ENCODE measurements at places on chromosomes 1 and 21.

DNA sequence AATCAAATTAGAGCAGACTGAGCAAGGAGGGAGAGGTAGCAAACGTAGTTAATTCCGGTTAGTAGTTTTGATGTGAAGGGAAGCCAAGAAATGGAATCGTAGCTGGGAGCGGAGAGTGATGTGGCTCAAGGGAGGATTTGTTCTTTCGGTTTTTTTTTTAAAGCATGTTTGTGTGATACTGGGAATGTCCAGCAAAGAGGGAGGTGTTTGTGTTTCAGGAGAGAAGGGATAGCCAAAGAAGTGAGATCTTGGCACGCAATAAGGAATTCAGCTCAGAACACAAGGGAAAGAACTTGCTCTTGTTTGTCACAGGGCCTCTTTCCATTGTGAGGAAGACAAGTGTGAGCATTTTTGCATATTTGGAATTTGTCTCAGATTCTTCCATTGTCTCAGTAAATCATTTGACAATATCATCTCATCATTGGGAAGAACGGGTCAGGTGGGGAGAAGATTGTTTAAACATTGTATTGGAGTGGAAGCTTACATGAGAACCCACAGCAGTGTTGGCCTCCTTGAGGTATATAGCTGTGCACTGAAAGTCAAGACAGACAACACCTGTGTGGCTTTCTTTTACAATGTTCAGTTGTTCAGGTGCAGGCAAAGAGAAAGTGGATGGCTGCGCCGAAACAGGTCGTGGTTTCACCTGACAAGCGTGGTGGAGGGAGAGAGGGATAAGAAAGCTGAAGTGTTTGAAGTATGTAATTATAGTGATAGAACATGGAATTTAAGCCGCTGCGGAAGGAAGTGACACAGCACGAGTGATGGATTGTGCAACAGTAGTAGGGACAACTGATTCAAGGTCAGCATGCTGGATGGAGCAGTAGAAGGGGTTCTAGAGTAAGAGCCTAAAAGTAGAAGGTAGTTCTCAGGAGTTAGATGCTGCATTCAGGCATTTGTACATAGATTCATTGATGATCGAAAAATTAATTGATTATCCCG lies 25.4 kb downstream of the FMN2 start:
- no peak for DNase-seq
- H3K4me3 ChIP-seq, result no peak overlapping the region
- no peaks in the 10 kb centered on the region for H3K27me3 ChIP-seq
- no peaks in the 10 kb centered on the region for H3K4me1 ChIP-seq
- H3K27ac ChIP-seq, result no peak overlapping the region

GRCh38 chr1:200892546-200892945 lies 2.2 kb upstream of the INAVA start:
- H3K27me3 ChIP-seq, result peaks cover 44% of the 10 kb centered on the region
- H3K4me1 ChIP-seq, result peaks cover 14% of the 10 kb centered on the region
- DNase-seq, result no peak
- H3K27ac ChIP-seq, result no peak overlapping the region
- no peak overlapping the region for H3K4me3 ChIP-seq

DNA sequence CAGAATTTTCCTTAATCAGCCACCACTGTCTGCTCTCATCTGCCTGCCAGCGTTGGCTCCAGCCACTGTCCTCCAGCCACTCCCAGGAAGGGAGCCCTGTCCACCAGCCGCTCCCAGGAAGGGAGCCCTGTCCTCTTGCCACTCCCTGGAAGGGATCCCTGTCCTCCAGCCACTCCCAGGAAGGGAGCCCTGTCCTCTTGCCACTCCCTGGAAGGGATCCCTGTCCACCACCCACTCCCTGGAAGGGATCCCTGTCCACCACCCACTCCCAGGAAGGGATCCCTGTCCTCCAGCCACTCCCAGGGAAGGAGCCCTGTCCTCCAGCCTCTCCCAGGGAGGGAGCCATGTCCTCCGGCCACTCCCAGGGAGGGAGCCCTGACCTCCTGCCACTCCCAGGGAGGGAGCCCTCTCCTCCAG lies 726.5 kb downstream of the PTPRU start:
- no peak overlapping the region for H3K27ac ChIP-seq
- no peaks in the 10 kb centered on the region for H3K4me1 ChIP-seq

DNA sequence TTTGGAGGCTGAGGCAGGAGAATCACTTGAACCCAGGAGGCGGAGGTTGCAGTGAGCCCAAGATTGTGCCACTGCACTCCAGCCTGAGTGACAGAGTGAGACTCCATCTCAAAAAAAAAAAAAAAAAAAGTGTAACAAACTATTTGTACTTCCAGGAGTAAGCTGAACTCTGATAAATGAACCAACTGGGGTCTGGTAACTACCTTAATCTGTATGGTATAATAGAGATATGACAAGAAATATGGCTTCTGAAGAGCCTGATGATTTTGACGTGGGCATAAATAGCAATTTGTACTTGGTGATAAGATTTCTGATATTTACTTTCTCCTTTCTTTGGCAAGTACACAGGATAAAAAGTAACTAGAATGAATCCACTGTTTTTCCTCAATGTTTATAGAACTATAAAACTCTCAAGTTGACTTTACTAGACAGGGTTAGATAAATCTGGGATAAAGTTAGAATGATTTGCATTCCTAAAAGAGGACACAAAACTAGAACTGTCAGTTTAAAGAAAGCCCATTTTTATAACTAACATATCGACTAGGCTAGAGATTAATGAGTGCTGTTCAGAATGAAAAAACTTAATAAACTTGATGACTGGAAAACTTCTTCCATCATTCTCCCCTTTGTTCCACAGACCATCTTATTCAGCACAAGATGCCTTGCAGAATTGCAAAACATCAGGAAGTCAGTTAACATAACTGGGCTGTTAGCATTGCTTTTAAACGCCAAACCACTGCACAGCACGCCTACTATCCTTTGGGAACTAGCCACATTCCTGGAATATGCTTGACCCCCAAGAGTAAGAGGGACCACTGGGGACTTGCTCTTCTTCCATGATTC lies 51.5 kb upstream of the EDARADD start:
- DNase-seq, result no peak
- peak overlapping the region; percentile 57 for H3K27ac ChIP-seq
- H3K4me3 ChIP-seq, result no peak overlapping the region
- no peaks in the 10 kb centered on the region for H3K36me3 ChIP-seq
- no peaks in the 10 kb centered on the region for H3K27me3 ChIP-seq
- peaks cover 11% of the 10 kb centered on the region for H3K4me1 ChIP-seq

DNA sequence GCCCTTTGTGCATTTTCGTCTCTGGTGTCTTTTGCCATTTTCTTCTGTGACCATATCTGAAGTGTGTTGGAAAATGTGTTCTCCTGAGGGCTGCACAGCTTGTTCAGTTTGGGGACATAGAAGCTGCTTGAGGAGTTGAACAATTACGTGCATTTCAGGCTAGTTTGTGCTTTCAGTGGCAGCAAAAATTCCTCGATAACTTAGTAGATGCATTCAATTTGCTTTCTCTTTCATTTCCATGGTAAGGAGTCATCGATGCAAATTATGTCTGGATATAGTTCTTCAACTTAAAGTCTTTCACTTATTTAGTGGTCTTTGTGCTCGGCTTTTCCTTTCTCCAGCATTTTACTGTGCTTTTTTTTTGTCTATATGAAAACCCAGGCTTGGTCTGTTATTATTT lies 441.5 kb downstream of the PLA2G4A start:
- no peak for DNase-seq
- H3K27ac ChIP-seq, result no peak overlapping the region
- H3K4me1 ChIP-seq, result no peaks in the 10 kb centered on the region
- no peaks in the 10 kb centered on the region for H3K36me3 ChIP-seq
- no peaks in the 10 kb centered on the region for H3K27me3 ChIP-seq
- H3K4me3 ChIP-seq, result no peak overlapping the region

- H3K36me3 ChIP-seq, result no peaks in the 10 kb centered on the region
- H3K4me3 ChIP-seq, result no peak overlapping the region
- peaks cover 41% of the 10 kb centered on the region for H3K4me1 ChIP-seq
- H3K27ac ChIP-seq, result no peak overlapping the region
- H3K27me3 ChIP-seq, result no peaks in the 10 kb centered on the region
Observed at GRCh38 chr1:173405834-173406233, 71.3 kb upstream of the PRDX6 start.

GRCh38 chr1:33081554-33082305 lies 777 bp downstream of the AZIN2 start:
- peak overlapping the region; percentile 81 for H3K4me3 ChIP-seq
- H3K27ac ChIP-seq, result peak overlapping the region; percentile 69
- no peak for DNase-seq
- peaks cover 6% of the 10 kb centered on the region for H3K36me3 ChIP-seq
- no peaks in the 10 kb centered on the region for H3K27me3 ChIP-seq

- DNase-seq, result no peak
- no peak overlapping the region for H3K4me3 ChIP-seq
- H3K27ac ChIP-seq, result no peak overlapping the region
- no peaks in the 10 kb centered on the region for H3K36me3 ChIP-seq
Observed at GRCh38 chr21:39984286-39984991, 117.2 kb downstream of the PCP4 start.

GRCh38 chr1:159429074-159429861 lies 2.7 kb upstream of the OR10J4 start:
- no peaks in the 10 kb centered on the region for H3K36me3 ChIP-seq
- no peak overlapping the region for H3K4me3 ChIP-seq
- H3K27ac ChIP-seq, result no peak overlapping the region
- no peak for DNase-seq
- H3K4me1 ChIP-seq, result no peaks in the 10 kb centered on the region
- no peaks in the 10 kb centered on the region for H3K27me3 ChIP-seq

GRCh38 chr1:207248544-207249198 lies 72.8 kb upstream of the CD55 start:
- H3K4me1 ChIP-seq, result no peaks in the 10 kb centered on the region
- DNase-seq, result no peak
- no peaks in the 10 kb centered on the region for H3K27me3 ChIP-seq
- H3K4me3 ChIP-seq, result no peak overlapping the region
- H3K36me3 ChIP-seq, result no peaks in the 10 kb centered on the region
- H3K27ac ChIP-seq, result no peak overlapping the region

GRCh38 chr1:180131510-180131909 lies 23.2 kb upstream of the QSOX1 start:
- no peaks in the 10 kb centered on the region for H3K36me3 ChIP-seq
- H3K4me3 ChIP-seq, result no peak overlapping the region
- H3K4me1 ChIP-seq, result no peaks in the 10 kb centered on the region
- DNase-seq, result no peak

GRCh38 chr21:44816761-44817505 lies 929 bp downstream of the SUMO3 start:
- H3K4me3 ChIP-seq, result peak overlapping the region; percentile 97
- no peaks in the 10 kb centered on the region for H3K27me3 ChIP-seq
- no peaks in the 10 kb centered on the region for H3K36me3 ChIP-seq

- no peak overlapping the region for H3K27ac ChIP-seq
- H3K4me1 ChIP-seq, result no peaks in the 10 kb centered on the region
- no peak overlapping the region for H3K4me3 ChIP-seq
- no peaks in the 10 kb centered on the region for H3K27me3 ChIP-seq
Observed at GRCh38 chr21:25234857-25235801, 372.2 kb downstream of the MRPL39 start.

DNA sequence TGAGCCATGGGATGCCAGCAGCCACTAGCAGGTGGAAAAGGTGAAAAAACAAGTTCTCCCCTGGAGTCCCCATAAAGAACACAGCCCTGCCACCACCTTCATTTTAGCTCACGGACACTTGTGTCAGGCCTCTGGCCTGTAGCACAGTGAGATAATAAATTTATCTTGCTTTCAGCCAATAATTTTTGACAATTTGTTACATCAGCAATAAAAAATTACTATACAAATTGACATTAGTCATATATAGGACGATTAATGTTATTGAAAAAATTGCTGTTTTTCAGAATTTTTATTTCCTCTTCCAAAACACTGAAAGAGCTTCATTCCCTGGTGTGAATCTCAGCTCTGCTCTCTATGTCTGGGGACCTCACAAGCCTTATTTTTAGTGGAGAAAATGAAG lies 152.9 kb upstream of the ETV3 start:
- no peaks in the 10 kb centered on the region for H3K27me3 ChIP-seq
- H3K4me3 ChIP-seq, result no peak overlapping the region
- no peak for DNase-seq
- no peaks in the 10 kb centered on the region for H3K36me3 ChIP-seq
- H3K4me1 ChIP-seq, result no peaks in the 10 kb centered on the region

- DNase-seq, result no peak
- H3K4me1 ChIP-seq, result no peaks in the 10 kb centered on the region
- H3K36me3 ChIP-seq, result peaks cover 8% of the 10 kb centered on the region
- H3K27me3 ChIP-seq, result no peaks in the 10 kb centered on the region
Observed at GRCh38 chr21:29366532-29366931, 67.8 kb downstream of the BACH1 start.

DNA sequence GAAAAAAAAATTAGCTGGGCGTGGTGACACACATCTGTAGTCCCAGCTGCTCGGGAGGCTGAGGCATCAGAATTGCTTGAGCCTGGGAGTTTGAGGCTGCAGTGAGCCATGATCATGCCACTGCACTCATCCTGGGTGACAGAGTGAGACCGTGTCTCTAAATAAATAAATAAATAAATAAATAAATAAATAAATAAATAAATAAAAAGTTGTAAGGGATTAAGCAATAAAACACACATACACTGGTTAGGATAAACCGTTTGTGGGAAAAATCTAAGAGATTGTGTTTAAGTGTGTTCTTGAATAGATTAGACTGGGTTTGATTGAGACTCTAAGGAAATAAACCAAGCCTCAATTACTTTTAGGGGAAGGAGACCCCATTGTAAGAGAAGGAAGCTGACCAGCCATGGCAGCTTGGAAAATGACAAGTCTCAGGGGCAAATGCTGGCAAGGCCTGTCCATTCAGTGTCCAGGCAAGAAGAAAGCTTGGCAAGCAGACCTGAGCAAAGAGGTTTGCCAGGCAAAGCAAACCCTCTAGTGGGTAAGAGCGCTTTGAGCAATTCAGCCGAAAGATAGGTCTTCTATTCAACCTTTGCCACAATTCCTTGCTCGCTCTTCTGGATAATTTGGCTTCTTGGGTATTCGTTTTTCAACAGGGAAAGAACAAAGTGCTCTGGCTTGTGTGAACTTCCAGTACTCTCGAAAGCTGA lies 106.9 kb upstream of the SERBP1 start:
- no peak overlapping the region for H3K27ac ChIP-seq
- no peak for DNase-seq
- no peaks in the 10 kb centered on the region for H3K27me3 ChIP-seq
- H3K4me3 ChIP-seq, result no peak overlapping the region
- H3K36me3 ChIP-seq, result no peaks in the 10 kb centered on the region
- no peaks in the 10 kb centered on the region for H3K4me1 ChIP-seq

DNA sequence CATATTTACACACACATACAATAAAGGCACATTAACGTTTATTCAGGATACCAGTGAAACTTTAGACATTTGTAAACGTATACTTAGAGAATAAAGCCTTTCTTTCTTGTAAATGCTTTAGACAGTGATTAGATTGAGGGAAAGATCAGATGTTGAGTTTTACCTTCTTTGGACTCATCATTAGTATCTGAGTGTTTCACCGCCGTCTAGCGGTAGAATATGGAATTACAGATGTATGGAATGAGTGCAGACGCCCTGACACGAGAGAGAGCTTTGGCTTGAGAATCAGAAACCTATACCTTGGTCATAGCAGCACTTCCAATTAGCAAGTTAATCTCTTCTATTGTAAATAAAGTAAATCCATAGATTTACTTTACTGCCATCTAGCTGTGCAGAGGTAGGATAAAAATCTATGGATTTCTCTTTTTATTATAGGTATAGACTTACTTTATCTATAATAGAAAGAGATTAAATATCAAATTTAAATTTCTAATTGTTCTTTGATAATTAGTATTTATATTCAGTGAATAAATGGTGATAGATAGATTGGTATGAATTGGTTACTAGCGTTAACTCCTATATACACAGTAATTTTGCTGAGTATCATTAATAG lies 12.6 kb downstream of the FLG2 start:
- no peak overlapping the region for H3K27ac ChIP-seq
- H3K36me3 ChIP-seq, result no peaks in the 10 kb centered on the region
- DNase-seq, result no peak
- H3K4me3 ChIP-seq, result no peak overlapping the region
- no peaks in the 10 kb centered on the region for H3K27me3 ChIP-seq

GRCh38 chr1:173050865-173051264 lies at the start of gene TNFSF18:
TNFSF18 (minus strand) TSS chr1:173050941; CDS start chr1:173050896, 45 bp downstream.
- peaks cover 18% of the 10 kb centered on the region for H3K4me1 ChIP-seq
- H3K27me3 ChIP-seq, result no peaks in the 10 kb centered on the region

Measured in heart left ventricle (tissue), 16 donors.